ENCODE measurements at places on chromosomes 5 and 9.

DNA sequence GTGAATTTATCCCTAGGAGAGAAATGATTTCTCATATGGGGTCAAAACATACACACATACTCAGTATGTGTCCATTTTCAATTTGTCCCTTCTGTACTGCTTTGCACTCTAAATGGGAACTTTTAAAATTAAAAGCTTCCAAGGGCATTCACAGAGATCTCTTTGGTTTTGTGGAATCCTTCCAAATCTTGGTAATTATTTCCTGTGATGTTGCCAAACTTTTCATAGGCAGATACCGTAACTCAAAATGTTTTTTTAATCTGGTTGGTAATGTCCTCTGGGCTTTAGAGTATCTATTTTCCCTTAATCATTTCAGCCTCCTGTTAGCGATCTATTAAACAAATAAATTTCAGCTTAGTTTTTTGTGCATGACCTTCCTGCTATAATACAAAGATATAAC lies 282.4 kb downstream of the ARHGEF28 start:
- no peak for DNase-seq

- DNase-seq: no peak
Observed at GRCh38 chr5:76663573-76663972, 40.4 kb upstream of the F2RL2 start.

- no peak for DNase-seq
Observed at GRCh38 chr9:119834064-119834620, 464.9 kb upstream of the BRINP1 start.

DNA sequence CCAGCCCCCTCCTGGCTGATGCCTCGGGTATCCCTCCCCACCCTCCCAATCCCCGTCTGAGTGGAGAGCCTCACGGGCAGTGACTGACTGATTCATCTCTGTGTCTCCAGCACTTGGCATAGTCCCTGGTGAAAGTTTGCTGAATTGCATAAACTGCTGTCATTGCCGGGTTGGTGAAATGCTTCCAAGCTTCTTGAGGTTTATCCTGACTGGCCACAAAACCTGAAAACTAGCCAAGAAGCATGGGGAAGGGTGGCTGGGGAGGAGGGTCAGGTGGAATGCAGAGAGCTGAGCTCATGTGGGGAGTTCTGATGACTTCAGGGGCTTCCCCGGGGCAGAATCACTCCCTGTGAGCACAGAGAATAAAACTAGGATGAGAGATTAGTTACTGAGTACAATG lies 56.9 kb upstream of the GGTA1 start:
- no peak for DNase-seq

DNA sequence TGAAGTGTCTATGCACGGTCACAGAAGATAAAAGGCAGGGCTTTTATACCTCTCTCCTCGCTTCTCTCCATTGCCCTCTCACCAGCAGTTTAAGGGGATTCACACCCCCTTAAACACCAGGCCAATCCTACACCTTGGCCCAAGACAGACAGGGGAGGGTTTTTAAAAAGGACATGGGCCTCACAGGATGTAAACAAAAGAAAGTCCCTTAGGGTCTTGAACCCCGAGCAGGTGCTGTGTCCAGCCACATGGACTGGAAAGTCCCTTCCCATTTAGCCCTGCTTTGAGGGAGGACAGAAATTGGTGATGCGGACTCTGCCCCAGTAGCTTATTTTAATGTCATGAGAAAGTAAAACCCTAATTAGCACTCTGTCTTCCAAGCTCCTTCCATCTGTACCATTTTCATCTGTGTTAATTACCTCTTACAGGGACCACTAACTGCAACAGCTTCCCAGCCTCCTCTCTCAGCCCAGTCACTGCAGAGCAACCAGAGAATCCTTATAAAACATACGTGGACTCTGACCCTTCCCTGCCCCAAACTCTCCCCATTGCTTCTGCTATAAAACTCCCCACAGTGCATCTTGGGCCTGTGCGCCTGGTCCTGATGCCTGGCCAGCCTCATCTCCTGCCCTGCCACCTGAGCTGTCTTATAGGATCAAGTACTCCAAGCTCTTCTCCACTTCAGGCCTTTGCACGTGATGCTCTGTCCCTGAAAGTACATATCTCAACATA lies 16.7 kb downstream of the WHRN start:
- no peak for DNase-seq

DNA sequence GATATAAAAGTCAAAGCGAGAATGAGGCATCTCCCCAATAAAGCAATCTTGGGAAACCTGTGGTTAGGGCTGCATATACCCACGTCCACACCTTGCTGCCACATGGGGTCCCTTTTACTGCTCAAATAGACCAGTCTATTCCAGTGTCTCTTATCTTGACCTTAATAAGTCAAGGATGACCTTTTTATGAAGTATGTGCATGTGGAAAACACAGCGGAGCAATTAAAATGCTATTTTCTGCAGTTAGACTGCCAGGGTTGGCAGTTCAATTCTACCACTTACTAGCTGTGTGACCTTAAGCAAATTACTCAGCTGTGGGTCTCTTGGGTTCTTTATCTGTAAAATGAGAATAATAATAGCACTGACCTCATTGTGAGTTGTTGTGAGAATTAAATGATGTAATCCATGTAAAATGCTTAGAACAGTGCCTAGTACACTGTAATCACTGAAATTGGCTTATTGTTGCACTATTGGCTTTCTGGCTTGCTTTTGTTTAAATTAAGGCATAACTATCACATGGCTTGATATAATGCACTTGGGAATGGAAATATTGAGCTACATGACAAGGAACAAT lies 67.8 kb upstream of the HSPB3 start:
- no peak for DNase-seq

- no peak for DNase-seq
Observed at GRCh38 chr5:105882956-105883481, 1787.7 kb downstream of the EFNA5 start.

Measured in transverse colon (tissue), 4 donors.